Right atrium auricular region (tissue), 2 donors: ENCODE measurements at places on chromosomes 5 and 9. TPM values are rescaled to one million over a fixed set of nuclear protein-coding genes. Genes with fewer than 3 reads are reported as not detected.

DNA sequence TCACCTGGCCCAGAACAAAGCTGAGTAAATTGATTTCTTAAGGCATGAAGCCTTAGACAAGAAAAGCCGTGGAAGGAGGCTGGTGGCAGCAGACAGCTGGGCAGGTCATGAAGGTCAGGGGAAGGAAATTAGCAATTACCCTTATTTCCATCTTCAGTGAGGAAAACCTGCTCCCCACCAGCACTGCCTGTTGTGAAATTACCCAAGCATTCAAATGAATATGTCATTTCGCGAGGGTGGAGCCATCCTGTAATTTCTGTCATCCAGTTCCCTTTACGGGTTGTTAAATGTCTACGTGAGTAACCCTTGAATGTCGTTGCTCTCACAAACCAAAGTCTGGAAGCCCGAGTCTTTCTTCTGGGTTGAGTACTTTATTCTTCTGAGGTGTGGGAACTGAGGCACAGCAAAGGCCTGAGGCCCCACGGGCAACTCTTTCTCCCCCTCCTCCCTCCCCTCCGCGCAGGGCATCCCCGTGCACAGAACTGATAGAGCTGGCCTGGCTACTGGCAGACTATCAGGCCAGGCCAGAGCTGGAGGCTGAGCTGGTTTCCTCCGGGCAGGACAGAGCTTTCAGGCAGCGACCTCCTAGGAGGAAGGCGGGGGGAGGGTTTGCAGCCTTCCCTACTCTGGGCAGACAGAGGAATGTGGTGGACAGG lies 22.0 kb upstream of the AK3 start:
- DNase-seq: peak; percentile 63
- no peak overlapping the region for H3K27ac ChIP-seq
- no peaks in the 10 kb centered on the region for H3K36me3 ChIP-seq
- peaks cover 11% of the 10 kb centered on the region for H3K4me1 ChIP-seq
- no peak overlapping the region for H3K4me3 ChIP-seq
- no peaks in the 10 kb centered on the region for H3K27me3 ChIP-seq

- no peaks in the 10 kb centered on the region for H3K27me3 ChIP-seq
- H3K27ac ChIP-seq: no peak overlapping the region
- H3K4me1 ChIP-seq: no peaks in the 10 kb centered on the region
- H3K36me3 ChIP-seq: peaks cover 9% of the 10 kb centered on the region
- H3K4me3 ChIP-seq: no peak overlapping the region
- DNase-seq: no peak
Observed at GRCh38 chr9:37859043-37859442, 44.9 kb downstream of the SLC25A51 start.

- DNase-seq: no peak
- H3K27ac ChIP-seq: no peak overlapping the region
- H3K27me3 ChIP-seq: no peaks in the 10 kb centered on the region
- no peak overlapping the region for H3K4me3 ChIP-seq
- H3K4me1 ChIP-seq: peaks cover 9% of the 10 kb centered on the region
- H3K36me3 ChIP-seq: no peaks in the 10 kb centered on the region
Observed at GRCh38 chr9:87503927-87504326, 6.3 kb downstream of the DAPK1 start.

The MARCOL gene
- not detected for total RNA-seq

GRCh38 chr5:173808079-173808808 lies 79.9 kb upstream of the CPEB4 start:
- H3K27ac ChIP-seq: no peak overlapping the region
- DNase-seq: no peak
- no peaks in the 10 kb centered on the region for H3K4me1 ChIP-seq

- no peak for DNase-seq
- no peaks in the 10 kb centered on the region for H3K36me3 ChIP-seq
- no peak overlapping the region for H3K27ac ChIP-seq
- no peaks in the 10 kb centered on the region for H3K4me1 ChIP-seq
- H3K27me3 ChIP-seq: no peaks in the 10 kb centered on the region
Observed at GRCh38 chr9:37574241-37574721, 1.9 kb downstream of the FBXO10 start.

DNA sequence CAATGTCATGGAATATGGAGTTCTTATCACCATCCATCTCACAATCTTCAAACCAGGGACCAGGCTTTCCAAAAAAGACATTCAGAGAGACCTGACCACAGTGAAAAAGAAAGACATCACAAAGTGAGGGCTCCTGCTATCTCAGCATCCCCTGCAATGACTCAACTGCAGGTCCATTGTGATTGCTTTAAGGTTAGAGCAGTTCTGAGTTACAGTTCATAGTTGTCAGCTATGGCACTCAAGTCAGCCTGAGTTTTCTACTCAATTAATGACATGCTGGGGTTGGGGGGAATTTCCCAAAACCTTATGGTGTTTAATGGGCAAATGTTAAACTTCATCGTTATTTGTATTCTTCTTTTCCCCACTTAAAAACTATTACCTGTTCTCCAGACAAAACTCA lies 58.9 kb downstream of the CEMIP2 start:
- H3K27me3 ChIP-seq: no peaks in the 10 kb centered on the region
- H3K4me1 ChIP-seq: no peaks in the 10 kb centered on the region
- no peak overlapping the region for H3K27ac ChIP-seq
- DNase-seq: no peak
